ENCODE measurements at places on chromosomes 11 and 22.

GRCh38 chr11:134372961-134373360, 39.1 kb downstream of the B3GAT1 start:
- DNase-seq = no peak

GRCh38 chr22:25085930-25086901, 113.4 kb upstream of the CRYBB3 start:
- DNase-seq = no peak

DNA sequence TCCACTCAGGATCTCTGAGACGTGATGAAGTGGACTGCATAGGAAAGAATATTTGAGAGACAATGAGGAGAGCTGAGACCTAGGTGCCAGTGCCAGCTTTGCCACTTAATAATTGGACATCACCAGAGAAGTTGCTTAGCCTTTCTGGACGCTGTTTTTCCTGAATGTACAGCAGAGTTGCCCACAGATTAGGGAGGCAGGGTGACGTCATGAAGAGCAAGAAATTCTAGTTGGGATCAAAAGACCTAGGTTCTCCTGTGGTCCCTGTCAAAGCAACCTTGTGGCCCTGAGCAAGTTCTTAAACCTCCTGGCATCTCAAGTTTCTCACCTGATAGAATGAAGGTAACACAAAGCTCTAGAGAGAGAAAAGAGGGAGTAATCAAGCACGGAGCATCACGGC, 174.6 kb upstream of the TENM4 start:
- no peak for DNase-seq

- peak; percentile 34 for DNase-seq
These were observed 40.0 kb upstream of the CREB3L1 start for GRCh38 chr11:46237248-46238077.

GRCh38 chr11:34565417-34566207, 52.0 kb upstream of the ELF5 start:
- peak; percentile 24 for DNase-seq

DNA sequence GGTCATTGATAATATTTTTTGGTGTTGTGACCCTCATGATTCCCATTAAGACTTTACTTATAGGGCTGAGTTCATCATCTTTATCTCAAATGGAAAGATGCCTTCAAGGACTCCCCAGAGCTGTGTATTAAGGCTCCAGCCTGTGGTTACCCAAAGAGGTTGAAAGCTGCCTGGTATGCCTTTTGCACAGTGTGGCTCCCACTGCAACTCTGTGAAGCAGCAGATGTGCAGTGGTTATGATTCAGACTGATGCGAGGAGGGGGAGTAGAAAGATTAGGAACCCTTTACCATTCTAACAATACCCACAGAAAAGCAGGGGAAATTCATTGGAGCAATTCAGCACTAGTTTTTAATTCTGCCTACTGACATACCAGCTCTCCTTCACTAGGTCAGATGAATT, 560.0 kb downstream of the INSC start:
- DNase-seq = no peak

- no peak for DNase-seq
These were observed 110.2 kb downstream of the ANO3 start for GRCh38 chr11:26442131-26442530.

GRCh38 chr22:29122041-29122440, 49.2 kb downstream of the KREMEN1 start:
- DNase-seq = no peak

GRCh38 chr11:73182824-73183321, 35.2 kb upstream of the P2RY2 start:
- no peak for DNase-seq

DNA sequence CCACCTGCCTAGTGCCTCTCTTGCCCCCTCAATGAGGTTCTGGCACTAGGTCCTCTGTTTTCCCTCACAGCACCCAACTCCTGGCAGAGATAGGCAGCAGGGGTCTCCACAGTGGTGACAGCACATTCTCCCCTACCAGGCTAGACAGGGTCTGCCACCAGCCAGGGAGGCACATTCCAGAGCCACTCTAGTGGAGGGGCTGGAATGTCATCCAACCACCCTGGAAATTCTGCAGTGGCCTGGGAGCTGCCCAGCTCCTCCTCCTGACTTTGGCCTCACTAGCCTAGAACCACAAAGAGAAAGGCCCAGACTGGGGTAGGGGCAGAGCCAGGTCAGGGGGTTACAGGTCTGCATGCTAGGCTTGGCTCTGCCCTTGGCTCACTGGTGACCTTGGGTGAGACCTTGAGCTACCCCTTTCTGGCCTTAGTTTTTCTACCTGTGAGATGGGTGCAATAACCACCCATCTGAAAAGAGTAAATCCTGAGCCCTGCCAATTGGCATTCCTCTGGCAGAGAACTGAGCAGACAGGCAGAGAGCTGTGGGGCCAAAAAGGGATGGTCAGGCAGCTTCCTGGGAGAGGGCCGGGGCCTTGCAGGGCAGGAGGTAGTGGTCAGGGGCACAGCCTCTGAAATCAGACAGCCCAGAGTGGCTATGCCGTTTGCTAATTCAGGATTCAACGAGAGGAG, 7.1 kb downstream of the P2RY2 start:
- DNase-seq = no peak

DNA sequence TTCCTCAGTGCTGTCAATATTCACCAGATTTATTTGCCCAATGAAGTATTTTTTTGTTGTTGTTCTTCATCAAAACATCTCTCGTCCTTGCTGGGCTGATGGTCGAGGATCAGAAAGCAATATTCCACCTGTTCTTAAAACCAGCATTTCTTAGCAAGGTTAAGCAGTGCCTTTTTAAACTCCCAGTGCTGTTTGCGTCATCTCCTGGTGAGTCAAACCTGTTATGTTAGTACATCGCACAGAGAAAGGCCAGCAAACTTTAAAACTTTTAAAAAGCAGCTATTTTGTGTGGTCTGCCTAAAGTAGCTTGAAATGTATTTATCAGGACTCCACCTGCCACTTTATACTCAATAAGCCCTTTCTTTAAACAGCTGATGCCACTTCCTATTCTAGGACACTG, 802.0 kb downstream of the KCNA4 start:
- no peak for DNase-seq

DNA sequence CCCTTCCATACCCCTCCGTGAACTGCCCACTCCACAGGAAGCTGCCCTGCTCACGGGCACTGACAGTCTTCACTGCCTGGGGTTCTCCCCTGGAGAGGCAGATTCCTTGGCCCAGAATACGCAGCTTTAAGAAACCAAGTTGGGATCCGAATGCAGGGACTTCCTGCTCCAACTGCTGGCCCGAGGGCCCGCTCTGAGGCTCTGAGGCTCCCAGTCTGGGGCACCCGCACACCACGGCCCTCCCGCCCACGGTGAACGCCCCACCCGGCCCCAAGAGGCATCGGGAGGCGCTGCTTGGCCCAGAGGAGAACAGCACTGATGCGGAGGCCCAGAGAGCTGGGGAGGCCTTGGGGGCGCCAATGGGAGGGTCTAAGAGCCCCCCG, 42.3 kb downstream of the IGF2 start:
- DNase-seq = no peak

DNA sequence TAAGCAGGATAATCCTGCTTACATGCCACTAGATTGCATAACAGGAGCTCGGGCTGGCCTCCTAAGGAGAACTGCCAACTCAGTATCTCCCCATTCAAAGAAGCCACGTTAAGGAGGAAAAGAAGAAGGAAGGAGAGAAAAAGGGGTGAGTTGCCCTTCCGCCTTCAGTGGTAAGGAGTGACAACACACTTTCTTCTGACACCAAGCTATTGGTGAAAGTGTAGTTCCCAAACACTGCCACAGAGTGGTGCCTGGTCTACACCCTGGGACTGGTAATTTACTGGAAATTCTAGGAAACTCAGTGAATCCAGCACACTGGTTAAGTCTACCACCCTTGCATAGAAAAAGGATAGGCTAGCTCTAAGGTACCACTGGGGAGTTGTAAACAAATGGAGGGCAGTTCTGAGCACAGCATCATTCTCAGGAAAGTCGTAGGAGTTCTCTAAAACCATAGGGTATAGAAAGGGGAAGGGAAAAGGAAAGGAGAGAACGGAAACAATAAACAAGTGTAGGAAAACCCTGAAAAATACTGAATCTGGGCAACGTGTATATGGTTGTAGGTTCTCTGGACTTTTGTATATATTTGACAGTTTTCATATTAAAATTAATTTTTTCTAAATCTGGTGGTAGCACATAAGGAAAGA, 58.2 kb downstream of the RRAS2 start:
- DNase-seq = no peak

GRCh38 chr11:110133160-110133559, 40.0 kb downstream of the ZC3H12C start:
- DNase-seq = no peak

DNA sequence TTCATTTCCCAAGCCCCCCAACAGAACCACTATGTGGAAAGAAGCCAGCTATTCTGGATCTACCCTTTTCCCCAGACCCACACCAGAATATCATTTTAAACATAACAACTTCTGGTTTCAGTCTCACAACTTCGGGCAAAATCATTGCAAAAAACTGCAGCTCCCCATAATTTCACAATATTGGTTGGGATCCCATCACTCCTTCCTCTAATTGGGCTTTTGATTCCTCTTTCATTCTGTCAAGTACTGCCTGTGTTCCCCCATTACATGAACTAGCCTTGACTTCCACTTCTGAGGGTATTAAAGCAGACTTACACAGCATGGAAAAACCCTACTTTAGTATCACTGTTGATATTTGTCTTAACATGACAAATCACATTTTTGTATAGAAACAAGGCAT, 4.1 kb upstream of the APOL3 start:
- DNase-seq = no peak

DNA sequence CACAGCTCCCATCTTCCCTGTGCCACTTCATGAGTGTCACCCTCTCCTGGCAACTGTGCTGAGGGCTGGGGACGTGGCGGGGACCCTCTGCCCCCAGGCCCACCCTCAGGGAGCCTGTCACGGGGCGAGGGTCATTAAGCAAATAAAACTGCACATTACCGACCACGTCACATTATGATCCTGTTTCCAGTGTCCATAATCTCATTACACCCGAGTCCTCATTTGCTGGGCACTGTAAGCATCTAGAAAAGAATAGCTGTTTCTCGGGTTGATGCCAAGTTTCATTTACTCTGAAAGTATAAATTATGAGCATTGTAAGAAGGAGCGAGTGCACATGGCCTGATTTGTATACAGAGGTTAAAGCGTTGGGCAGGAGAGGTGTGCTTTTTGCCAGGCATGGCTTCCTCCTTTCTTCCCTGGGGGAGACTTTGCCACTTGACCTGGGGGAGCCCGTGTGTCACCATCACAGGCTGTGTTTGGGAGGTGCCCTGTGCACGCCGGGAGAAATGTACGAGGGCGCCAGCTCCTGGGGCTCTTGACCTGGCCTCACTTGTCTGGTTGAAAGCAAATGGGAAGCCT, 50.5 kb downstream of the LRP5 start:
- no peak for DNase-seq

DNA sequence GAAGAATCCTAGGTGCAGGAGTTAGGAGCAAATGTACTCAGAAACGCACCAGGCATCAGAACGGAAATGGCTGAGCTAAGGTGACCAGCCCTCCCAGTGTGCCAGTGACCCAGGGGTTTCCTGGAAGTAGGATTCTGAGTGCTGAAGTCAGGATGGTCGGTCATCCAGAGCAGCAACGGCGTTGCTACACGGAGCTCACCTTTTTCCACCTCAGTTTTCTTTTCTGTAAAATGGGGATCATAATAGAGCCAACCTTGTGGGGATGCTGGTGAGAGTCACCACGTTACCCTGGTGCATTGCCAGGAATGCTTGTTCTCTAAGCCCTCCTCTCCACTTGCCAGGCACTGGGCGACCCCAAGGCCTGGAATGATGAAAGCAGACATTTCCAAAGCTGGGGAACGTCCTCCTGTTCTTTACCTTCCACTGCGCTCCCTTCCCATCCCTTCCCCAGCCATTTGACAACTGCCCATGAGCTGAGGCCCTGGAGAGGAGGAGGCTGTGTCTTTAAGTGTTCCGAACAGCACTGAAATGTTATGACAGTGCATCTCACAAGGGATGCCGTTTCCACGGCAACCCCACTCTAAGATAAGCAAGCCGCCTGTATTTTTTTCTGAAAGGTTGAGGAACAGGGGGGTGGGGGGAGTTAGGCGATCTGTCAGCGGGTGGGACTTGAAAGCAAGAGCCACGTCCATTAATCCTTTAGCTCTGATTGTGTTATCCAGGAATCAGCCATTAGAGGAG, 66.8 kb downstream of the TSPAN18 start:
- no peak for DNase-seq

GRCh38 chr22:23066200-23067022, 3.9 kb upstream of the GNAZ start:
- DNase-seq = no peak

DNA sequence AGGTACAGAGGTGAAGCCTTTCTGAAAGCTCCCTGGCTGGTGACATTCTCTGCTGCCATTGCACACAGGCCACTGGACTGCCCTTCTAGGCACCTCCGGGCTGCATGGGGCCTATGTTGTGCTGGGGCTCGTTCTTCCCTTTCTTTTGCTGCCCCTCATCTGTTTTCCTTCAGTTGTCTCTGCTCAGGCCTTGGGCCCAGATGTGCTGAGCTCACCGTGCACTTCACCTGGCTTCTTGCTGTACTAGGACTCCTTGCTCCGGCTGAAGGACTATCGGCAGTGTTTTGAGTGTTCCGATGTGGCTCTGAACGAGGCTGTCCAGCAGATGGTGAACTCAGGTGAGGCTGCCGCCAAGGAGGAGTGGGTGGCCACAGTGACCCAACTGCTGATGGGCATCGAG, 59.4 kb downstream of the CABIN1 start:
- DNase-seq = no peak

- DNase-seq = no peak
These were observed 188.3 kb downstream of the OPCML start for GRCh38 chr11:133343951-133344350.

GRCh38 chr11:68680541-68681231, 3.7 kb upstream of the GAL start:
- no peak for DNase-seq

DNA sequence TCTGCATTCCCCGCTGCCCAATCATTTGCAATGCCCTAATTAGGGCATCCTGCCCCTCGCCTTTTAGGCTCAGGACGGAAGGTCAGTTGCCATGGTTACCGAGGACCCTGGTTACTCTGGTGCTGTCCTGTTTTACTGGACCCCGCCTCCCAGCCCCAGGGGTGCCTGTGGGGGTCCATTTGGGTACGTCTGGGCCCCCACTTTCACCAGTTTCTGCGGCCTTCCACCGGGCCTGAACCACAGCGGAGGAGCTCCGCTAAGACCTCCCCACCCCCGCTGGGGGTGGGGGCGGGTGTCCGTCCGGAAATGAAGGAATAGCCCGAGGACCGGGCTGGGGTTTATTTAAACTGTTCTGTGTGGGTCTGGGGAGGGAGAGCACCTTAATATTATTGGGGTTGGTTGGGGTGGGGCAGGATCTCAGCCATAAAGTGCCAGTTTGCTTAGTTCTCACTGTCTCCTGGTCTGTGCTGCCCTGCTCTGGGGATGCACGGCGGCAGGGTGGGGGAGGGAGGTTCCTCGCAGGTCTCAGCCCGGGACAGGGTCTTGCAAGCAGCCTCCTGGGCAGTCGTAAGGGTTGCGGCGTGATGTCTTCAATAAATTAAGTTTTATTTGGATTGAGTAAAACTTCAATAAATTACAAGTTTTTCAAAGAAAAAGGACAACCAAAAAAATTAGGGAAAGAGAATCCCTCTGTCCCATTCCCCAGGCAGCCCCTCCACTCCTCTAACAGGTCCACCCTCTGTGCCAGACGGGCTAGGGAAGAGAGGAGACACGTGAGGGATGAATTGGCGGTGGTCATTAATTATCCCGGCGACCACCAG, 5.3 kb downstream of the PHOX2A start:
- no peak for DNase-seq

- no peak for DNase-seq
These were observed 55.2 kb downstream of the SLC1A2 start for GRCh38 chr11:35363854-35364780.

- no peak for DNase-seq
These were observed 19.3 kb downstream of the POLR3H start for GRCh38 chr22:41524809-41525449.

Data from D721Med (cell line).